CD4-positive, alpha-beta T cell treated with Interleukin-4 for 4 hours (primary cell): ENCODE measurements at places on chromosomes 12 and 14.

GRCh38 chr14:66069830-66070541, 416.2 kb upstream of the CCDC196 start:
- DNase-seq: no peak

- no peak for DNase-seq
Observed at GRCh38 chr14:20350860-20351259, 7.4 kb downstream of the PARP2 start.

DNA sequence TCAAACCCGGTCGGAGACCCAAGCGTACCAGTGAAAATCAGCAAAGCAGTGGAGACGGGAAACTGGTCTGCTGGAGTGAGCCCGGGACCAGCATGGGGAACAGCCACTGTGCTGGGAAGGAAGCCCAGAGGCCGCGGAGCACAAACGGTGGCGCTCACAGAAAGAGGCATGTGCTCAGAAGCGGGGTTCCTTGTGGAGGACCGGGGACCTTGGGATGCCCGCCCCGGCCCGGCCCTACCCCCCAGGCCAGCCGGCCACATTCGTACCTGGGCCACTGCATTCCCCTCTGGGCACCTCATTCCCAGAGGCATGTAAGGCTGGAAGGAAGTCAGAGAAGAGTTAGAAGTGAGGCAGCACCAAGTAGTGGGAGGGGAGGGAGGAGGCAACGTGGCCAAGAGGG, 79.3 kb downstream of the RFLNA start:
- no peak for DNase-seq

GRCh38 chr14:35504260-35504659, 29.7 kb upstream of the INSM2 start:
- DNase-seq: no peak

- DNase-seq: peak; percentile 51
Observed at GRCh38 chr12:68119250-68119649, 40.3 kb downstream of the IFNG start.

DNA sequence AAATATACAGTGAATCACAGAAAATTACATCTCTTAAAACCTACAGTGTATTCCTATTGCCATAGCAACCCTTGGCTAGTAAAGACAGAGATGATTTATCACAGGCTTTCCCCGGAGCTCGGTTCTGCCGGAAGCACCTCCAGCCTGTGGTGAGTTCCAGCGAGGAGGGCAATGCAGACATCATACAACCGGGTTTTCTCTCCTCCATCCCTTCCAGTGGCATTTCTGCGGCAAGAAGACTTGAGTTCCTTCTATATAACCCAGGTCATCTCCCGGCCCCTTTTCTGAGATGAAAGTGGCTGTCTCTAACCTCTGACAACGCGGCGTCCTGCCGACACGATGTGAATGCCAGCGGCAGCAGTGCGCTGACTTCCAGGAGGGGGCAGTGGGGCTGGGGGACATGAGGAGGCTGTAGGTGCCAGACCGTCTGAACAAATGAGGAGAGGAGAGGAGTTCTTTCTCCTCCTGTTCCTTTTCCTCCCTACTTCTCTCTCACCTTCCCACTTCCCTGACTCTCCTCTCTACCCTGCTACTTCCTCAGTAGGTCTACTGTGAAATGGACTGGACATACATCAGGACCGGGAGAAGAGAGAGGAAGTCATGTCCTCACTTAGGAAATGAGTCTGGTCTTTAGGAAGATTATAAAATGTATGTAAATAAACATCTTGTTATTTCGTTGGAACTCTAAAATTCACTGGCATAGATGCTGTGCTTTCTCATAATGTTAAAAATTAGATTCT, 68.6 kb upstream of the MAX start:
- DNase-seq: peak; percentile 79

DNA sequence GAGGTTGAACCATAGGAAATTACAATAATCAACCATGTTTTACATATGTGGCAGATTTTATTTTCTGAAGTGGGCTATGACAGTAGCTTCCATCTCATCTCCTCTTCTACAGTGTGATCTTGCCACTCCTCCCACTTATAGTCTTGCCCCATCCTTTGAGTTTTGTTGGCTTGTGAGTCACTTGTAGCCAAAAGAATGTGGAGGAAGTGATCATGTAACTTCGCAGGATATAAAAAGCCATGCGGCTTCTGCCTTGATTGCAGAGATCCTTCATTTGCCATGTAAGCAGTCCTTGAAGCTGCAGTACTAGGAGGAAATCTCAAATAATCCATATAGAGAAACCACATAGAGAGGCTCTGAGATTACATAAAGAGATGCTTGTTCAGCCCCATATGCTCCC, 13.7 kb upstream of the ZNF84 start:
- DNase-seq: no peak

DNA sequence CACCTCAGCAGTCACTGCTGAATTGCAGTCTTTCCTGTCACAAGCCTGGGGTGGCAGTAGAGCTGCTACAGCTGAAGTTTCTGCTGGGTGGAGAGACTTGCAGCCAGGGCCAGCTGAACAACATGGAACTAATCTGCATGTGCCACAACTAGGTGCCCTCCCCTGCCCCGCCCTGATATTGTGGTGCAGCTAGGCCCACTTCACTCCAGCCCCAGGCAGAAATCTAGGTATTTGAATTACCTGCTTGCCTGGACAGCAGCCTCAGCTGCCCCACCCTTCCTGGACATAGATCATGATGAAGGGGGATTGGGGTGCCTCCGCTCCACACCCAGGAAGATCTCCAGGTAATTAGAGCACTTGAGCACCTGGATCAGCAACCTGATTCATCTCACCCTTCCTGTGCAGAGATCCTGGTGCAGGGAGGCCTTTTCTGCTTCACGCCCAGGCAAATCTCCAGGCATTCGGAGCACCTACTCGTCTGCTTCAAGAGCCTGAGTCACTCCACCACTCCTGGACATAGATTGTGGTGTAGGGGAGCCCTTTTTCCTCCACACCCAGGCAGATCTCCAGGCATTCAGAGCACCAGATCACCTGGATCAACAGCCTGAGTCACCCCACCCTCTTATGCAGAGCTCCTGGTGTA, 477.0 kb downstream of the SOX5 start:
- no peak for DNase-seq

DNA sequence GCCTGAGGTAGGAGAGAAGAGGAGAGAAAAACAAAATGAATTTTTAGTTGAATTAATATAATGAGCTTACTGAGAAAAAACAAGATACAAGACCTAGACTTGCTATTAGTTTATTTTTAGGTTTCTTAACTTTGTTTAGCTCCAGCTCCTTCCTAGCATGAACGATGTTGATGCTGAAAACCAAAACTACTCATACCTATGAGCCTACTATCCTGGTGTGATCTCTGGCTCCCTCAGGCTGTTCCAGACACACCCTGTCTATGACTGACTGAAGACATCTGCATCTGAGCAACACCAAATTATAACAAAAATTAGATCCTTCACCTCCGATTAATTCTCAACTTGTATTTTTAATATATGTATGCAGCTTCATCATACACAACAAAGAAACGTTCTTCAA, 190.4 kb downstream of the SLC5A8 start:
- DNase-seq: no peak

GRCh38 chr14:28130610-28131284, 635.8 kb upstream of the FOXG1 start:
- DNase-seq: no peak

GRCh38 chr12:19285793-19286448, 153.4 kb upstream of the AEBP2 start:
- no peak for DNase-seq

GRCh38 chr14:105247715-105248367, 492 bp upstream of the BTBD6 start:
- no peak for DNase-seq

DNA sequence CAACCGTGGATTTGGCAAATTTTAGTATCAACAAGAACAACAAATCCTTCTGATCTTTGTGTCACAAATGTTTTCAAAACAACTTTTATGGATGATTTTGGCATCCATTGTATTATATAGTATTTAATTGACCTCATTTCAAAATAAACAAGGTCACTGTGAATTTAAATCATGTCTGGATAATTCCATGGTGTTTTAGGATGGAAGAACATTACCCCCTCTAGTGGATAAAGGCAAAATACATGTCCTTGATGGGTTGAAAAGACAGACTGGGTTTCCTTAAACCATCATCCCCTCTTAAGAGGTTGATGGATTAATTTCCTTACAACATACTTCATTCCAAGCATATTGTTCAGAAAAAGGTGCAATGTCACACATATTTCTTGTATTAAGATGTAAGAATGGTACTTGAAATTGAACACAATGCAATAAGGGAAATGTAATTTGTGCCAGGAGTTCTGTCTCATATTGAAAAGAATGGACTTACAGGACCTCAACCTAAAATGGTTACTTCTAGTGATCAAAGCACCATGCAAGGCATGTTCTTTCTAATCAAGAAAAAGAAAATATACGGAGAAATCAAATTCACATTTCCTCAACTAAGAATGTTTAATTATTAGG, 352.0 kb downstream of the BCAT1 start:
- no peak for DNase-seq

- DNase-seq: no peak
Observed at GRCh38 chr12:6044082-6044481, 80.4 kb downstream of the VWF start.

GRCh38 chr12:118645219-118645618, 268.9 kb downstream of the SUDS3 start:
- no peak for DNase-seq

DNA sequence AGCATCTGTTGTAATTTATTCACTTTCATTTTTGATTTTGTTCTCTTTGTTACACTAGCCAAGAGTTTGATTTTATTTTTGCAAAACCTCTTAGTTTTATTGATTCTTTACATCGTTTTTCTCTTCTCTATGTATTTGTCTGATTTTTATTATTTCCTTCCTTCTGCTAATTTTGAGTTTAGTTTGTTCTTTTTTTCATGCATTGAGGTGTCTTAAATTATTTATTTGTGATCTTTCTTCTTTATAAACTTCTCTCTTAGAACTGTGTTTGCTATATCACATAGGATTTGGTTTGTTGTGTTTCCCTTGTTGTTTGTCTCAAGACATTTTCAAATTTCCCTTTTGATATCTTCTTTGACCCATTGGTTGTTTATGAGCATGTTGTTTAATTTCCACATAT, 51.7 kb upstream of the NFKBIA start:
- DNase-seq: no peak

GRCh38 chr12:18906395-18906794, 168.5 kb downstream of the CAPZA3 start:
- no peak for DNase-seq

DNA sequence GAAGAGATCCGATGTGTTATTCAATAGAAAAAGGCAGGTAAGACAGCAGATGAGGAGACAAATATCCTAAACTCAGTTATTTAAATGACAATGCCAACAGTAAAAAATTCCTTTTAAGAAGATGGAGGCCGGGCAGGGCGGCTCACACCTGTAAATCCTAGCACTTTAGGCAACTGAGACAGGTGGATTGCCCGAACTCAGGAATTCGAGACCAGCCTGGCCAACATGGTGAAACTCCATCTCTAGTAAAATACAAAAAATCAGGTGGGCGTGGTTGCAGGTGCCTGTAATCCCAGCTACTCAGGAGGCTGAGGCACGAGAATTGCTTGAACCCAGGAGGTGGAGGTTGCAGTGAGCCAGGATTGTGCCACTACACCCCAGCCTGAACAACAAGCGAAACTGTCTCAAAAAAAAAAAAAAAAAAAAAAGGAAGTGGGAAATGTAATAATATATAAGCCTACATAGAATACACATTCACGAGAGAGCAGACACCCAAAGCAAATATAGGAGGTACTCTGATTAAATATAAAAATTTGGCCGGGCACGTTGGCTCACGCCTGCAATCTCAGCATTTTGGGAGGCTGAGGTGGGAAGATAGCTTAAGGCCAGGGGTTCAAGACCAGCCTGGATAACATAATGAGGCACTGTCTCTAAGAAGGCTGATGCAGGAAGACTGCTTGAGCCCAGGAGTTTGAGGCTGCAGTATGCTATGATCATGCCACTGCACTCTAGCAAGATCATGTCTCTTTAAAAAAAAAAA, 19.0 kb downstream of the CORO1C start:
- no peak for DNase-seq

- no peak for DNase-seq
Observed at GRCh38 chr12:92668739-92669138, 34.0 kb upstream of the PLEKHG7 start.

- peak; percentile 4 for DNase-seq
Observed at GRCh38 chr14:45201905-45202304, 51.1 kb downstream of the MIS18BP1 start.

DNA sequence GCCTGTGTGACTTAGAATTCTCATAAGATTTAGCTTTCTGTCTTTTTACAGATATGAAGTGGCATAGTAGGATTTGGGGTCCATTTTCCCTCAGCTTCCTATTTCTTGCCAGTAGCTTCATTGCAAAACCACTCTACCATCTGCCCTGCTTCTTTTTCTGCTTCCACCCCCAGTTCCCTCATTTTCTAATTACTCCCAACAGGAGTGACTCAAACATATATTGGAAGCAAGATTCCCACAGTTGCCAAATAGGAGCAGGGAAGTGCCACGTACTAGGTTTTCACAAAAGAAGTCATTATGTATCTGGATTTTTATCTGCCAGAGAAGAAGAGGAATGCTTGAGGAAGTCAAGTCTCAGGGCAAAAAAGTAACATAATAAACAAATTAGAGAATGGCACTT, 64.1 kb downstream of the ANO4 start:
- no peak for DNase-seq

- DNase-seq: no peak
Observed at GRCh38 chr12:42504049-42504448, 85.5 kb downstream of the PRICKLE1 start.

DNA sequence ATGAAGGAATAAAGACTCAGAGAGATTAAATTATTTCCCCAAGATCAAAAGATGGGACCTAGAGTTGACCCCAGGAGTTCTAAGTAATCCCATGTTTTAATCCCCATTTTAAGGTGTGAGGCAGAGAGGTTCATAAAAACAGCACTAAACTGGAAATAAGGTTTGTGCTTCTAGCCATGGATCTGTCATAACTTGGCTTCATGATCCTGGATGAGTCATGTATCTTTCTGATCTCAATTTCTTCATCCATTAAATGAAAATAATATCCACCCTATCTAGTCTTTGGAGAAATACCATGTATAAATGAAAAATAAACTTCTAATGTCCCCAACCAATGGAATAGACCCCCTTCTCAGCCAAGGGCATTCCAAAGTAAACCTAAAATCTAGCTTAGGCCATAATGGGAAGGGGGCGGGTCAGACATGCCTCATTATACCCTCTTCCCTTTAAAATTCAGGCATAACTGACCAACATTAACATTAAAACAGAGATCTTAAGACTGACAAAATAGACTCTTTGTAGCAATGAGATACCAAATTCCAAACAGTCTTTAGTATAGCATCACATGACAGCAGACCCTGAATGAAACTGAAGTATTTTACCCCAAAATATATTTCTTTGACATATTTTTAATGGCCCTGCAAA, 47.8 kb downstream of the SLC41A2 start:
- no peak for DNase-seq

DNA sequence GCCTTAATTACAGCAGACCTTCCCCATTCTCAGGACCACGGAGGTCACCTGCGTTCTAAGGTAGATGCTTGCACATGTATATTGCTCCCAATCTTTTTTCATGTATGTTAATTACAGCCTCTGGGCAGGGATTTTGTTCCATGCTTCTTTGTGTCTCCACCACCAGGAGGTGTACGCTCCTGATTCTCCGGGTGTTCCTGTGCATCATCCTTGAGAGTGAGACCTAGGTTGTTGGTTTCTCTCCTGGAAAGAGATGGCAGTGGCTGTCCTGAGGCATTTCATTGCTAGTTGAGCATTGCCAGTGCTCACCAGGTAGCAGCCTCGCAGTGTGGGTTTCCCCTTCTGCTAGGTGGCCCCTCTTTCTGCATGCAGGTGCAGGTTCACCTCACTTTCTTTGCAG, 52.8 kb downstream of the KCNK13 start:
- DNase-seq: no peak

- no peak for DNase-seq
Observed at GRCh38 chr12:64500394-64500793, 48.5 kb downstream of the TBK1 start.

- no peak for DNase-seq
Observed at GRCh38 chr12:92463171-92463570, 239.6 kb upstream of the PLEKHG7 start.
